Stimulated activated CD4-positive, alpha-beta T cell treated with anti-CD3 and anti-CD28 coated beads, Interleukin-1b, Interleukin-23, amount 100 ng/mL, for 48 hours (primary cell): ENCODE measurements at places on chromosomes 11 and 22.

DNA sequence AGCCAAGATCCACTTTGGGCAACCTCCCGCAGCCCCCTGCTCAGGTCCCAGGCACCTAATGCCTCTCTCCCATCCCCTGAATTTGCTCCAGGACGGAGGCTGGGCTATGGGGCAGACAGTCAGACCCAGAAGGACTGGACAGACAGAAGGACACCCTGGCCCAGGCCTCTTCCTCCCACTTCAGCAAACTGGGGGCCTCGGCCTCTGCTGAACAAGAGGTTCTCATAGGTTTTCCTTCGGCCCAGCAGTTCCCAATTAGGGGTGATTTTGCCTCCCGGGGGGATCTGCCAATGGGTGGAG lies 3.7 kb downstream of the SPI1 start:
- DNase-seq, result no peak

DNA sequence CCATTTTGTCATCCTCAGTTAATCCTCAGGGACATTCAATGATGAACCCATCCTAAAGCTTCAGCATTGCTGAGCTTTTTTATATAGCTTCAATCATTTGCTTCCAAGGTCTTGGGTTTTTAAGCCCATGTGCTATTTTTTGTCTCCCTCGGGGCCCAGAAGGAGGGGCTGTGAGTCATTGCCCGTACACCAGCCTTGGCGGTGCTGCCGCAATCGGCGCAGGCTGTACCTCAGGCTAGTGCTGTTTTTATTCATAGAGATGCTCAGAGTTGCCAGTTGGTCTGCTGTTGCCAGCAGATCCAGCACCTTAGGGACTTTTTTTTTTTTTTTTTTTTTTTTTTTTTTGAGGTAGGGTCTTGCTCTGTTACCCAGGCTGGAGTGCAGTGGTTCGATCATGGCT lies 35.5 kb downstream of the ACO2 start:
- no peak for DNase-seq

DNA sequence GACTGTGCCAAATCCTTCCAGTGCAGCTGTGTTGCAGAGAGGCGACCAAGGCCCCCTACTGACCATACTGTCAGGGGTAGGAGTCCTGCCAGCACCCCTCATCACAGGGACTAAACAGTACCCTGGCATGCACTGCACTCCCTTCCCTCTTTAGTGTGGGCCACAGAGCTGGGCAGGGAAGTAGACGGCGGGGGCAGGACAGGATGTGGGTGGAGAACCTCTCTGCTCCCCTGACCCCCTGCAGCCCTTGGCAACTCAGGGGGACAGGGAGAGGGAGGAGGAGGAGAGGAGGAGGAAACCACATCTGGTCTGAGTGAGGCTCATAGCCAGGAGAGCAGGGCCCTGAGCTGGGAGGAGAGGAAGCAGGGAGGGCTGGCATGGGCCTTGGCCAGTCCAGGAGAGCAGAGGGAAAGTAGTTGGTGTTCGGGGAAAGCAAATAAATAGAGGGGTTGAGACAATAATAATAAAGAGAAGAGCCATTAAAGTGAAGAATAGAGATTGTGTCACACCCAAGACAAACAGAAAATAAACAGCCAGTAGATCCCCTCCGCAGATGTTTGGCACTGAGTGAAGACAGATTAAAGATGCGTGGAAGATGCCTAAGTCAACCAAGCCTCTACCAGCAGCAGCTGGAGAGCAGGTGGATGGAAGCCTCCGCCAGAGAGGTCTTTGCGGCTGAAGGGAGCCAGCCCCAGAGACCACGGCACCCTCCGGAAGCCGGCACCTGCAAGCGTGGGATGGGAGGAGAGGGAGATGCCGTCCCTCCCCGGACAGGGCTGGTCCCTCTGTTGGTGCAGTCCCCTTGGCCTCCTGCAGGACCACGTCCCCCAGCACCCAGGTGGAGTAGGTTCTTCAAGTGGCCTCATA lies 61.5 kb downstream of the RPUSD4 start:
- no peak for DNase-seq

GRCh38 chr11:71996946-71997345 lies 1.8 kb upstream of the IL18BP start:
- no peak for DNase-seq

DNA sequence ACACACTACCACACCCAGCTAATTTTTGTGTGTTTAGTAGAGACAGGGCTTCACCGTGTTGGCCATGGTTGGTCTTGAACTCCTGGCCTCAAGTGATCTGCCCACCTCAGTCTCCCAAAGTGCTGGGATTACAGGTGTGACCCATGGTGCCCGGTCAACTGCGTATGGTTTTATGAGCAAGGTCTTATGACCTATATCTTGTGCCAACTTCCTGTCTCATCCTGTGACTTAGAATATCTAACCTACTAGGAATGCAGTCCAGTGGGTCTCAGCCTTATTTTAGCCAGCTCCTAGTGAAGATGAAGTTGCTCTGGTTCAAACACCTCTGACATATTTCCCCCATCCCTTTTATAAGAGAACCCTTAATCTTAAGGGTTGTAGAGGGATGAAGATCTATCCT lies 66.1 kb upstream of the OR5AN1 start:
- no peak for DNase-seq

- no peak for DNase-seq
Measured at GRCh38 chr11:61121192-61121831, 19.0 kb downstream of the CD5 start.

DNA sequence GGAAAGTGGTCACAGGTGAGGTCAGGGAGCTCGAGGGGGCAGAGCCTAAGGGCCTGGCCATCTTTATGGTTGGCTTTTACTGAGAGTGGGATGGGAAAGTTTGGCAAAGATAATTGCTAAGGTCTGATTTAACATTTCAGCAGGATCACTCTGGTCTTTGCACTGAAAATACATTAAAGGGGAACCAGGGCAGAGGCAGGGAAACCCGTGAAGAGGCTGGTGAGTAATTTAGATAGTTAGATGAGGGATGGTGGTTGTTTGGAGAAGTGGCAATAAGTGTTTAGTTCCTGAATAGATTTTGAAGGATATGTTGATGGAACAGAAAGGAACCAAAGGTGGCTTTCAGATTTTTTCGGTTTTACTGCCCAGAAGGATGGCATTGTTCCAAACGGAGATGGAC lies 50.8 kb downstream of the SCN3B start:
- DNase-seq, result no peak

GRCh38 chr11:104105155-104105554 lies 58.8 kb downstream of the PDGFD start:
- no peak for DNase-seq

DNA sequence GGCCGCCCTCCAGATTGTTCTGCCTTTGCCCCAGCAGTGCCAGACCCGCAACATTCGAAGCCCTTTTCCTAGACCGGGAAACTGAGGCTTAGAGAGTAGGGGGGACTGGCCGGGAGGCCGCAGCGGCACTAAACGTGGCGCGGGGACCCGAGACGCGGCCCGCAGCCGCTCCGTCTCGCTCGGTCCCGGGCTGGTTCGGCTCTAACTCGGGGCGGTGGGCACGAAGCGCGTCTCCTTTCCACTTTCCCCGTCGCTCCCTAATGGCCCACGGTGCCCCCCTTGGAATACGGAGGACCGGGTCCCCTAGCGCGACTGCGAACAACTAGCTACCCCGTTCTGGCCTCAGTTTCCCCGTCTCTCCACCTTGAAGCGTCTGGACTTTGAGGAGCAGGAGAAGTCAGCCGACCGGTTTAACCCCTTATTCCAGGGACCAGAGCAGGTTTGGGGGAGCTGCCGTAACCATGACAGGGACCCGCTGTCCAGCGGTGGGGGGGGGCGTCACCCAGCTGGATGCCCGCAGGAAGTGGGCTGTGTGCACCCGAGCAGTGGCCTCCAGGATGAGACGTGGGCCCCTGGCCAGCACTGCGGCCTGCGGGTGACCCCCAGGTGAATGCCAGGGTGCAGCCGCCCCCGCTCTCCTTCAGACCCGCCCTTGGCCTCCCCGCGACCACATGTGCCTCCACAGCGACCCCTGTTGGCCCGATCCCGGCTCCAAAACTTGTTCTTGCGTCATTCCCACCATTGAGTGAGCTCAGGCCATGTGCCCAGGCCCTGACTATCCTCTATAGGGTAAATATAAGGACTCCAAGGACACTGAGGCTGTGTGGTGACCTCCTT lies 1.1 kb downstream of the CDC42EP1 start:
- DNase-seq, result peak; percentile 84

GRCh38 chr22:26529345-26529744 lies 17.1 kb upstream of the TFIP11 start:
- DNase-seq, result no peak

GRCh38 chr11:60871378-60872061 lies 4.2 kb downstream of the ZP1 start:
- DNase-seq, result no peak

GRCh38 chr11:119680541-119681360 lies 48.2 kb downstream of the NECTIN1 start:
- DNase-seq, result no peak

- no peak for DNase-seq
Measured at GRCh38 chr11:2924821-2925675, 4.2 kb downstream of the PHLDA2 start.

DNA sequence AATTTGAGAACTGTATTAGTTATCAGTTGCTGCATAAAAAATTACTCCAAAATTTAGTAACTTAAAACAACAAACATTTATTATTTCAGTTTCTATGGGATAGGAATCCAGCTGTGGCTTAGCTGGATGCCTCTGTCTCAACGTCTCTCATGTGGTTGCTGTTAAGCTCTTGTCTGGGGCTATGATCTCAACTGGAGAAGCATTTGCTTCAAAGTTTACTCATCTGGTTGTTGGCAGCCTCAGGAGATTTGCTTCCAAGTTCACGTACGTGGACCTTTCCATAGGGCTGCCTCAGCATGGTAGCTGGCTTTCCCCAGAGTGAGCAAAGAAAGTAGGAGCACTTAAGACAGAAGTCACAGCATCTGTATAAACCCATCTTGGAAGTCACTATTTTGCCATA lies 144.9 kb upstream of the SESN3 start:
- no peak for DNase-seq

DNA sequence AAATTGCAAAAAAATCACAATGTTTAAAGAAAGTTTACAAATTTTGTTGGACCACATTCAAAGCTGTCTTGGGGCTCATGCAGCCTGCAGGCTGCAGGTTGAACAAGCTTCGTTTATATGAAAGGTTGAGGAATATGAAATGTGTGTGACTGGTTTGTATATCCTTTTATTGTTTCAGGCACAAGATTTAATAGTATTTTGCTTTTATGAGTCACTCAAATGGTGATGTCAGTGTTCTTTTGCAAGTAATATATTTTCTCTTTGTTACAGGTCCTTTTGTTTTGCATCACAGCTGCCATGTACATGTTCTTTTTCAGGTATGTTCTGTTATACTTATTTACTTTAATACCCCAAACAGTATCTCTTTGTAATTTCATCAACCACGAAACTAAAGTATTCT lies 198.6 kb downstream of the TMEM135 start:
- DNase-seq, result no peak

DNA sequence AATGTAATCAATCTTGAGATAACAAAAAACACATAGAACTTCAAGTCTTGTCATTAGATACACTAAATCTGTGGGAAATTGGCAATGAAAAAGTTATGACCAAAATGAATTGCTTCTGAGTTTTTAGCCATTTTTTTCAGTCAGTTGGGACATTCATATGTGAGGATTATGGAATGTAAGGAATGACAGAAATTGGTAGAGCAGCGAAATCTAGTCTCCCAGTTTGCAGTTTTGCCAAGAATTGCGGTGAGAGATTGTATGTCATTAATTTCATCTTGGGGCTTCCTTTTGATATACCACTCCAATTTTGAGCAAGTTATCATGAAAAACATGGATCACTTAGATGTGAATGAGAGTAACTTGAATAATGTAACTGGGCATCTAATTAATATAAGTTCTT lies 49.9 kb downstream of the SIK2 start:
- DNase-seq, result no peak

GRCh38 chr22:33851240-33851639 lies 69.0 kb downstream of the LARGE1 start:
- no peak for DNase-seq

GRCh38 chr11:62805961-62806441 lies 761 bp upstream of the NXF1 start:
- peak; percentile 25 for DNase-seq

DNA sequence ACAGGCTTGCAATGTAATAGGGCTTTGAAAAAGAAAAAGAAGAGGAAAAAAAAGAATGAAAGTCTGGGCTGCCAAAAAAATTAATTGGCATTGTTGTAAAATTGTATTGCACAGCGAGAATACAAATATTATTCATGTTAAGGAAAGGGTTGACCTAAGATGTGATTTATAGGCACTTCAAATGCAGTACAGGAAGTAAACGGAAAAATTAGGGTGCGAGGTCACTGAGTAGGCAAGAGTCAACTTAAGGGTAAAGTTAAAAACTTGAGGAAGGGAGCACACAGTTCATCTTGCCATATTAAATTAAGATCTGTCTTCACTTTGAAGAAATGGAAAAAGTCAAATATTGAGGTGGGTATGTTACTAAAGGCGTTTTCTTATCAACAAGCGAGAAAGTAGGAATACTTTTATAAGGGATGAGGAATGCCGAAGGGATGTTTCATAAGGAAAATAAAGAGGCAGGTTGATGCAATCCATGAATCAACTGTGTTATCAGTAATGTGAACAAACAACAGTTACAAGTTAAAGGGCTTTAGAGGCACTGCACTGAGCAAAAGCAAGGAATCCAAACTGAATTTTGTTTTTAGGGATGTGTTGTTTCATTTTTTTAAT lies 123.0 kb downstream of the WT1 start:
- DNase-seq, result no peak

- no peak for DNase-seq
Measured at GRCh38 chr22:46004105-46004866, 27.3 kb upstream of the WNT7B start.

- no peak for DNase-seq
Measured at GRCh38 chr11:121188776-121189175, 87.7 kb downstream of the TECTA start.

DNA sequence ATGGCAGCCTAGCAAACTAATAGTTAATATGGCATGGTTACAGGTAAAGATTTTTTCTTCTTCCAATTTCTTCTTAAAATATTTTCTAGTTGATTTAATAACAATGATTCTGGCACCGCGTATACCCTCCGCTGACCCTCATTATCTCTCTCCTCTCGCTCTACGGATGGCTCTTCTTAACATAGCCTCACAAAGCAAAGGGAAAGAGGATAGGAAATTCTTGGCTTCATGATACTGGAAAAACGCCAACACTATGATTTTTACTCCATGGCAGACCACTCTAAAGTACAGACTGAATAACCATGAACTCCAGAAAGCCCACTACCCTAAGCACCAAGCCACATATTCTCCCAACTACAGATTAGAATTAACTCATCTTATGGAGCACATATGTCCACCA lies 6.1 kb downstream of the PI4KA start:
- no peak for DNase-seq

GRCh38 chr11:106384429-106384828 lies 307.0 kb downstream of the AASDHPPT start:
- DNase-seq, result no peak

DNA sequence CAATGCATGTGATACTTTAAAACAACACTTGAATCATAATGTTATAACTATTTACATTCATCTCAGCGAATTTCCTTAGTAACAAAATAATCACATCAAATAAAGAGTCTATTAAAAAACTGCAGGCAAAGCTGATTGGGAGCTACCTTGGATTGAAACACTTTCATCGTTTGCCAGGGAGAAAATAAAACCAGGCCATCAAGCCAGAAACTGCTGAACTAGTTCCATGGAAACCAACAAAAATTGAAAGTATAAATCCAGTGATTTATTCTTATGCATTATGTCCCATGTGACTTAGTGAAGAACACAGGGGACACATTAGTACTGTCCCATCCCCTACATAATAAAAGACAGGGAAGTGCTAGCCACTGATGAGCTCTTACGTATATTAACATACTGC lies 21.7 kb downstream of the SLC35F2 start:
- no peak for DNase-seq

- DNase-seq, result no peak
Measured at GRCh38 chr11:65918211-65919140, at the start of gene C11orf68. Gene C11orf68 (minus strand): TSS chr11:65919062. CDS start chr11:65919031, 31 bp downstream.

GRCh38 chr11:115665958-115666357 lies 161.7 kb upstream of the CADM1 start:
- no peak for DNase-seq
